ENCODE measurements at places on chromosomes 16 and 17.

DNA sequence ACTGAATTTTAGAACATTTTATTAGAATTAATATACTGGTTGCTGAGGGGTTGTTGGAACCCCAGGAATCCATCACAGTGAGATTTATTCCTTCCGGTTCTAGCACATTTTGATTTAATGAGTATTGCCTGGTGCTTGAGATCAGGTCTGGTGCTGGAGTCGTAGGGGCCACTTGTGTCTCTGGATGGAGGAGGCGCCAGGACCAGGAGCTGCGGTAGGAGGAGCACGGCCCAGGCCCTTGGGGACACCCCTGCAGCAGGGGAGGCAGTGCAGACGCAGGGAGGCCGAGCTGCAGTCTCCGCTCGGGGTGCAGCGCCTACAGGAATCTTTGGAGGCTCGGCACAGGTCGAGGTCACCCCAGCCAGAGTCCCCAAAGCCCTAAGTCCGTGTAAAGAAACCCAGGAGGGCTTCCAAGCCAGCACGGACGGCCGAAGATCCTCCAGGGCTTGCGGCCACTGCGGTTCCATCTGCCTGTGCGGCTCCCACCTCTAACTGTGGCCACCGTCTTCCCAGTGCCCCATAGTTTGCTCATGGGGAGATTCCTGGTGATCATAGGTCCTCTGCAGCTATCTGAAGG is 66.2 kb upstream of the CREBBP start:
- no peak for DNase-seq

- DNase-seq: no peak
Observed at GRCh38 chr17:69144331-69145255, 2.9 kb upstream of the ABCA6 start.

- no peak for DNase-seq
Observed at GRCh38 chr16:25344006-25344405, 86.4 kb upstream of the ZKSCAN2 start.

DNA sequence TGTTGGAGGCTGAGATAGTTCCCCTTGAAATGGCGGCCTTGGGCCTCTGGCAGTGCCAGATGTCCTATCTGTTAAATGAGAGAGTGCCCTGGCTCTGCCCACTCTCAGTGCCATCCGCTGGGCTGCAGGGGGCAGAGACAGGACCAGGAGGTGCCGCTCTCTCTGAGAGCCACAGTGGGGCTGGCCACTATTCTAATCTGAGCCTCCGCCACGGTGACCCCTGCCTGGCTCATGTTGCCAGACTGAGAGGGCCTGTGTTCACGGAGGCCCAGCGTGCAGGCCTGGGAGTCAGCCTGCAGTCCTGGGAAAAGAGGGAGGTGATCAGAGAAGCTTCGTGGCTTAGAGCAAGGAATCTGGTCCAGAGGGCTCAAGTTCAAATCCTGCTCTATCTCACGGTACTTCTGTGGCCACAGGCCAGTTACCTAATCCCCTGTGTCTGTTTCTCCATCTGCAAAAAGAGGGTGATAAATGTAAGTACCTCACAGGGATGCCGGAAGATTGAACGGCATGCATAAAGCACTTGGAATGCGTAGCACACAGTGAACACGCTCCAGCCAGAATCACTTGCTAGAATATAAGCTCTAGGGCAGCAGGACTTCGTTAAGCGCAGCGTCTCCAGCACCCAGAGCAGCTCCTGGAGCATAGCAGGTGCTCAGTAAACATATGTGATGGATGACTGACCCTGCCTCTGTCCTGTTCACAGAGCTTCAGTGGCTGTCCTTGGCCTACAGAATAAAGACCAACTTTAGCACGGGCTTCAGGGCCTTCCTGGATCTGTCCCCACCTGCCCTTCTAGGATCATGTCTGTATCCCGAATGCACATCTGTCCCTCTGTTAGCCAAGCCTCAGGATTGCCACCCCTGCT is 6.3 kb downstream of the ATP2A3 start:
- no peak for DNase-seq

DNA sequence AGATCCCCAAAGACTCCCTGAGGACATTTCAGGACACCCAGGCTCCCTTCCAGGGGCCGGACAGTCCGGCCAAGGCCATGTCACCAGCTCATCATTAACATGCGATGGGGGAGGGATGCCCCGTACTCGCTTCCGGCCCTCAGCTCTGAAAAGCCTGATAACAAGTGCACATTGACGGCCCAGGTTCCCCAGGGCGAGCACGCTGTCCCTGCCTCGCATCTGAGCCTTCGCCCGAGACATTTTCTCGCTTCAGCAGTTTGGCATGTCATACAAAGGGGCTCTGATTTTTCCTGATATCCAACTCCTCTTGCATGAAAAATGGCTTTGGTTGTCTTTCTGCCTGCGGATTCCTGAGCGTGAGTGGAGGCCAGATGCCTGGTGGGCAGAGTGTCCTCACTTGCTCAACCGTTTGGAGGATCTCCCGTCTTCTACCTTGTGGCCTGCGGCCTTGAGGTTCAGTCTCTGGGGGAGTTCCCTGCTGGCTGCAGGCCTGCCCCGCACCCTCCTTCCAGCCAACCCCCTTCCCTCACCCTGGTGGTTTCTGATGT is 14.1 kb downstream of the CACNG4 start:
- DNase-seq: no peak

- no peak for DNase-seq
Observed at GRCh38 chr17:5530265-5531084, 44.1 kb downstream of the MIS12 start.

DNA sequence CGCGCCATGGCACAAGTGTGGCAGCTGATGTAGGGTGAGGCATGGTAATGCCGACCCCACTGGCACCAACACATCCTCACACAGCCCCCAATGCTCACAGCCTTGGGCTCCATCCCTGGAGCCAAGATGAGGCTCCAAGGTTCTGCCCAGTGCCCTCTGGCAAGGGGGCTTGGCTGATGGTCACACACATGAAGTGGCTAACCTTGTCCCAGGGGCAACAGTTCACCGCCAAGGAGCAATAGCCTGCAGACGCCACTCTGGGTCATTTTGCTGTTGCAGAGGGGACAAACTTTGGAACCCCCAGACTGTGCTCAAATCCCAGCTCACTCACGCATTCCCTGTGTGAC is 26.8 kb downstream of the TNFRSF13B start:
- no peak for DNase-seq

Measured in activated CD8-positive, alpha-beta memory T cell treated with anti-CD3 and anti-CD28 coated beads for 24 hours (primary cell).